Stomach (tissue), 19 donors: ENCODE measurements at places on chromosomes 12 and 14. TPM values are rescaled to one million over a fixed set of nuclear protein-coding genes. Genes with fewer than 3 reads are reported as not detected.

GRCh38 chr12:1884651-1885050, 33.8 kb downstream of the CACNA2D4 start:
- DNase-seq = no peak

DNA sequence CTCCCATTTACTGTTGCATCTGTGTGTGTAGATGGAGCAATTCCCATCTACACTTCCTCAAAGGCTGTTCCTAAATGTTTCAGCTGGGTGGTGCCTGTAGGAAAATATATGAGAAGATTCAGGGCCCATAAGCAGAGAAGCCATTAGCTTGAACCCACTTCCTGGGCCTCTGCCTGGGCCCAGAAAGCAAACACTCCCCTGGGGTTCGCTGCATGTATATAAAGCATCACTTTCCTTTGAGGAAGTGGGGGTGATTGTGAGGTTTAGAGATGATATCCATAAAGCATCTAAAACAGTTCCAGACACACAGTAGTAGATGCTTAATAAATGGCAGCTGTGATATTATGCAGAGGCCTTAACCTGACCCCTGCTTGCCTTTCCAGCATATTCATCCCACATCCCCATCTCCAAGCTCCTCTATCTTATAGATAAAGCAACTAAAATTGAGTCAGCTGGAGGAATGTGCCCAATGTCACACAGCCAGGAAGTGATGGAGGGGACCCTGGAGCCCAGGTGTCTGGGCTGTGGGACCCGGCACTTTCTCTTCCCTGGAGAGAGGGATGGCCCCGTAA, 280.0 kb upstream of the CRY1 start:
- no peak for DNase-seq

DNA sequence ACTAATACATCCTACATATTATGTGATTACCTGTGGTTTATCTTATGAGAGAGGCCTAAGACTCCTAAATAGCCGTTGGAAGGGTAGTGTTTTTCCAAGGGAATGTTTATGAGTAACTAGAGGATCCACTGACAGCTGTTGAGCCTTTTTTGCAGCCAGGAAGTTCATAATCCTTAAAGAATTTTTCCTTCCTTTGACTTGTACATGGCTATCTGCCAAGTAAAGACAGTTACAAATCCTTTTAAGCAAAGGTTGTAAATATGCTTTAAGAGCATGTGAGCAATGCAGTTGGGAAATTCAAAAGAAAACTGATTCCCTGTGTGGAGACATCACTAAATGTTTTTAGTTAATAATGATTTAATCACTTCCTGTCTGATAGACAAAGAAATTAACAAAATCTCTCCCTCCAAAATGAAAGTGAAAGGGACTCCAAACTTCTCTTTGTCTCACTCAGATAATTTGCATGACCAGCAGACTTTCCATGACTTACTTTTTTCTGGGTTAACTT, 333.8 kb downstream of the PDZRN4 start:
- DNase-seq = no peak

DNA sequence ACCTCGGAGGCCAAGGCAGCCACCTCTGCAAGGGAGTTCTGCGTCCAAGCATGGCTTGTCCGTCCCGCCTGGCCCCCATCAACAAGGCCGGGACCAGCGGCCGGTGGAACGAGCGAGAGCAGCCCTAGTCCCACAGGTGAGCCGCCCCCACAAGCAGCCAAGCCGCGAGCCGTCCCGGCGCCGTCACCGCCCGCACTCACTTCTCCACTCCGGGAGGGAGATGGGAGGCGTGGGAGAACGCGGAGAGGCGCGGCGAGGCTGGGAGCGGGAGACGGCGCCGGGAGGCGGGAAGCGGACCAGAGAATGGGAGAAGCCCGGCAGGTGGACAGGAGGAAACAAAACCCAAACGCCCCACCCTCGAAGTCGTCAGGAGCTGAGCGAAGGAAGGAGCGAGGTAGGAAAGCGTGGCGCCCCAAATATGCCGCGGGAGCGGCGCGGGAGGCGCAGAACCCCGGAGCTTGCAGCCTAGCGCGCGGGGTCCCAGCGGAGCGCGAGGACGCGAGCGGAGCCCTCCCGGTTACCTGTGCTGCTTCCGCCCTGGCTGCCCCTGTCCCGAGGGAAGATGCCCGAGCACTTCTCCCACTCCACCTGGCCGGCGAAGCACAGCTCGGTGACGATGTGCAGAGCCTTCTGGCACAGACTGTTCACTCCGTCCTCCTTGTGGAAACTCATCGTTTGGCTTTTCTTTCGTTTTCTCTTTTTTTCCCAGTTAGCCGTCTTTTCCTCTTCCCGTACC, 600 bp downstream of the SYT10 start:
- DNase-seq = no peak

GRCh38 chr14:101360054-101360911, 201.0 kb upstream of the DIO3 start:
- DNase-seq = peak; percentile 62

DNA sequence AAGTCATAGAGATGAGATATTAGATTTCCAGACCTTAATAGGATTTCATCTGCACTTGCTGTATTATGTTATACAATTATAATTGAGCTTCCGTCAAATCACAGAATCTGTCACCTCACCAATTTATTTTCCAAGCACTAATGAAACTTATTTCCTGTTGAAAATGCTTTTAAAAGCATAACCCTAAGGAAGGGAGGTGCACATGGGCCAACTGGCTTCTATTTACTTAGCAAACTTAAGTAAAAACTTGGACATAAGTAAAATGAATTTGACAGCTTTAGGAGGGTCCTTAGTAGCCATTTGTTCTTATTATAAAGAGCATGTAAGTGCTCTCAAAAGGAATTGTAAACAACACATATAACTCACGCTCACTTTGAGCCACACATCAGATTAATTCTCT, 462.2 kb upstream of the TMPO start:
- DNase-seq = peak; percentile 6

DNA sequence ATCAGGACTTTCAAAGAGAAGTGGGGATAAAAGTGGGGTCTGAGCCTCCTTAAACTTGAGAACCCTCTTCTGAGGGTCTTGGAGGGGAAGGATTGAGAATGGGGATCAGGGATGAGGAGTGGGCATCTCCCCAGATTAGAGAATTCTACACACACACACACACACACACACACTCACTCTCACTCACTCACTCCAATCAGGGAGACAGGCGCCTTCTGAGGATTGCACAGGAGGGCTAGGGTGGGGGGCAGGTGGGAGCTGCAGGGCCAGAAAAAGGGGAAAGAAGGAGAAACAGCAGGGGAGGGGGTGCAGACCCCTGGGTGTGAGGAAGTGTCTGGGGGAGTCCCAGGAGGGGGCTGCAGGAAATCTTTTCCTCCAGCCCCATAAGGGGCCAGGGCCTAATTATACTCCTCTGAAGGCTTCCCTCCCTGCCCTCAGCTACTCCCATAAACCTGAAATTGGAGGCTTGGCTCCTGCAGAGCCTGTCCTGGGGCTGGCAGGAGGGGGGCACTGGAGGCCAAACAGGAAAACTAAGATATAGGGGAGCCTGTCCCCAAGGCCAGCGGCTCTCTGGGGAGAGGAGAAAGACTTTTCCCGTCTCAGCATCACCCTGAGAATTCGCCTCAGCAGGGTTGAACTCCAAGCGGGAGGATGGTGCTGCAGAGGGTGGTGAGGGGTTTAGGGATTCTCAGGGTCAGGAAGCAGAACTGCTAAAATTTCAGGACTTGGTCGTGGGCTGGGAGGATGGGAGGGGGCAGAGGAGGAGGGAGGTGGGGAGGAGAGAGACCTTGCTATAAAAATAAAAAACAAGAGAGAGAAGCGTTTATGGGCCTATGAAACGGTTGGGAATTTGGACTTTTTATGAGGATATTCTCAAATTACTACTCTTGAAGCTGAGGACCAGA, 1.6 kb downstream of the HOXC9 start:
- DNase-seq = no peak

- peak; percentile 6 for DNase-seq
Observed at GRCh38 chr12:5348491-5348890, 83.4 kb upstream of the NTF3 start.

- peak; percentile 91 for DNase-seq
Observed at GRCh38 chr14:105480807-105481801, 5.6 kb upstream of the CRIP1 start.

DNA sequence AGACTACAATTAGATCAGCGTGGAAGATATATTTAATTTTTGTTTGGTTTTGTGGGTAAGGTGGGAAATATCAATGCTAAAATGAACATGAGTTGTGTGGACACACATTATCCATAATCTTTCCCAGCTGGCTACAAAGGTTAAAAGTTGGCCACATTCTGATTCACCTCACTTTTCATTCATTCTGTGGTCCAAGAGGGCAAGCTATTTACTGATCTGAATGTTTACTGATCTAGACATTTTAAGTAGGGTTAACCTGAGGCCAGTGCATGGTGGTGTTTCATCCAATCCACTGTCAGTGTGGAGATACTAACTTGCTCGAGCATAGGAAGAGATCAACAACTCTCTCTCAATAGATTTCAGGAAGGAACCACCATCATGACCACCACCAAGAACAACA, 71.6 kb downstream of the DCAF5 start:
- no peak for DNase-seq

DNA sequence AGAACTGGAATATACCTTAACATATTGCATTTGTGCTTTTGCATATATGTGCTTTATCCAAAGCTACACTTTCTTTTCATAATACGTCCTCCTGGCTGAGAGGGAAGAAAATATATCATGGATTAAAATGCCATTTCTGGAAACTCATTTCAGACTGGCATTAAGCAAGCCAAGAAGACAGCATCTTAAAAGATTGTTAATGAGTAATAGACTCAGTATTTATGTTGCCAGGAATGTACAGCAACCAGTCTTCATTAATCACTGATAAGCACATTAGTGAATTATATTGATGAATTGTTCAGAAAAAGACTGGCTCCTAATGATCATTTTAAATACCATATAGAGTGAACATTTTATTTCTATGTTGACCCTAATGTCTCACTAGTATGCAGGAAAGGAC, 134.9 kb upstream of the IFNG-AS1 start:
- no peak for DNase-seq

- no peak for DNase-seq
Observed at GRCh38 chr14:105492031-105492970, 1.3 kb downstream of the TEDC1 start.

DNA sequence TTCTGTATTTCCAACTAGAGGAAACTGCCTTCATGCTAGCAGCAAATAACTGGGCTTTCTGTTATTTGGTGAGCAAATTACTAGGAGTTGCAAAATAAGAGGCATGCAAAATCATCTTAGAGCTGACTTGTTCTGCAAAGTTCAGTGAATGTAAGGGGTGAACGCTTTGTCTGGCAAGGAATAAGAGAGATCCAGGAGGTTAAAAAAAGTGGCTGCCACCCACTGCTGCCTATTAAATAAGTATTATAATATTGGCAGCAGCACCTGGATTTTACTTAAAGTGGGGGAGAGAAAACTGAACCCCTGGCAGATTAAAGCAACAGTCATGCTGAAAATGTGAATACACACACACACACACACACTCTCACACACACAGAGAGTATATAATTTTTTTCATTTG, 557.0 kb downstream of the FLRT2 start:
- DNase-seq = no peak

The SYT1 gene
- polyA plus RNA-seq = 0.37 TPM

DNA sequence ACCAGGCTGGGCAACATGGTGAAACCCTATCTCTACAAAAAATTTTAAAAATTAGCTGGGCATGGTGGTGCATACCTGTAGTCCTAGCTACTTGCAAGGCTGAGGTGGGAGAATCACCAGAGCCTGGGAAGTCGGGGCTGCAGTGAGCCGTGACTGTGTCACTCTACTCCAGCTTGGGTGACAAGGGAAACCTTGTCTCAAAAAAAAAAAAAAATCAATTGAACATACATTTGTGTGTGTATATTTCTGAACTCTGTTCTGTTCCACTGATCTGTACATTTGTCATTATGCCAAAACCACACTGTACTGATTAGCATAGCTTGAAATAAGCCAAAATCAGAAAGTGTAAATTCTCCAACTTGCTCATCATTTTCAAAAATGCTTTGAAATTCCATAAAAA, 254.6 kb downstream of the SOX5 start:
- DNase-seq = no peak

The CMA1 gene
- 0.23 TPM for polyA plus RNA-seq

- peak; percentile 69 for DNase-seq
Observed at GRCh38 chr12:54229624-54230212, 40.9 kb upstream of the SMUG1 start.

DNA sequence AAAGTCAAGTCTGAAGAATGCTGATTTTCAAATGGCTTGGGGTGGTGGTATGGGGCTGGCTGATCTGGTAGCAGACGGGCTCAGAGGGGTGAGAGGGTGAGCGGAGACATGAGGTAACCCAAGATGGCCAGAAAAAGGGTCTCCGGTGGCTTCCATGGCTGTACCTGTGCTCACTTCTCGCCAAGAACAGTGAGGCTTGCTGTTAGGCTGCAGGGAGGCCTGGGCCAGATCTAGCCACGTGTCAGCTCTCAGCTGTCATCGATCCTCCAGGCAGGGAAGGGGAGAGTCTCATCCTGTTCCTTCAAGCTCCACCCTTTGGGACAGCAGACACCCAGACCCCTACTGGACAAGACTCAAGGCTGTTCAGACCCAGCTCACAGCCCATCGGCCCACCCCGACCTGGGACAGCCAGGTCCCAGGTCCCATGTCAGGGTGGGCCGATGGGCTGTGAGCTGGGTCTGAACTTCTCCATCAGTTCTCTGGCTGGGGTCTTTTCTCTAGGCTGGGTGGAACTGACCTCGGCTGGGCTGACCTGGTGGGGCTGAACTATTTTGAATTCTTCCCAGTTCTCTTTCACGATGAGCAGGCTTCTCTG, 9.0 kb downstream of the LRTM2 start:
- DNase-seq = no peak

- no peak for DNase-seq
Observed at GRCh38 chr14:92397953-92398564, 75.1 kb downstream of the SLC24A4 start.

DNA sequence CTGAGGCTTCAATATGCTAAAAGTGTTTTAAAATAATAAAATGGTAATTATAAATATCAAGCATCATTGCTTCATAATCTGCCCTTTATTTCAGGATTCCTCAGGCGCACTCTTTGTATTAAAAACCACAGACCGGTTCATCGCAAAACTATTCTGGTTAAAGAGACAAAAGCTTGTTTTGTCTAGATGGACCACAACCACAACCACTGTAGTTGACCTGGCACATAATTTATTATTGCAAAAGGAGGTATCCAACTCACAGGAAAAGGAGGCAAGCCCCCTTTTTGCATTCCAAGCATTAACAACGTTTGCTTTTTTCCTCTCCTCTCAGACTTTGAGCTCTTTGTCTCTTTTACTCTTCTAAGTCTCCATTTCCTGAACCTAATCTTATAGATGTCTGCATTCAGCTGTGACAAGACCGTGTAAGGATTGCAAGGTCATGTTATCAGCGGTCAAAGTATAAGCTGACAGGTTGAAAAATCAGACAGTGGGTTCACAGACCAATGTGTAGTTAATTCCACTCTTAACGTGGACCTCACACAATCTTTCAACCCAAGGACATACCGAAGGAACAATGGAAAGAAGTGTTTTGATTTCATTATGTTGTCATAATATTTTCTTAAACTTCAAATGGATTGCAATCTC, 1057.6 kb downstream of the GALC start:
- no peak for DNase-seq

The MANSC4 gene
- polyA plus RNA-seq = not detected
